ENCODE measurements at places on chromosomes 7 and 10.

DNA sequence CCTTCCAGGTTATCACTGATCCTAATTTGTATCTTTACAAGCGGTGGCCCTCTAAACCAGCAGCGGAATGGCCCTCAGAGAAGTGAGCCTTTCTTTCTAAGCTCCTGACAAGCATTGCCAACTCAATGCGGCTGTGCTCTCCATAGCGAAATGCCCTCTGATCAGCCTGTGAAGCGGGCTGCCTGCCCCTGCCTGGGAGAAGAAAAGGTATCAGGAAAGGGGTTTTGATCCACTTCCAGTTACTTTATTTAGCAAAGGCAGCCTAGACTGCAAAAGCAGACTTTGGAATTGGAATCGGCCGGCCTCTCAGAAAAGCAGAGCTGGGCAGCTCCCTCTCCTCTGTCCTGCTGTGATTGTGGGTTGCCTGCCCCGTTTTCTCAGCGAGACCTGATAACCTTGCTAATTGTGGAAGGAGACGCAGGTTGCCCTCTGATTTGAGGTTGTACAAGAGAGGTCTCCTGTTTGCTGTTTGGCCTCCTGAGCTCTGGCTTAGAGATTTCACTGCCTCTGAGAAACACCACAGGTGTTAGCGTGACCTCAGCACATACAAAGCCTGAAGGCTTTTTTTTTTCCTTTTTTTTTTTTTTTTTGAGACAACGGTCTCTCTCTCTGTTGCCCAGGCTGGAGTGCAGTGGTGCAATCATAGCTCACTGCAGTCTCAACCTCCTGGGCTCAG lies 53.9 kb upstream of the SH2B2 start:
- DNase-seq: no peak

DNA sequence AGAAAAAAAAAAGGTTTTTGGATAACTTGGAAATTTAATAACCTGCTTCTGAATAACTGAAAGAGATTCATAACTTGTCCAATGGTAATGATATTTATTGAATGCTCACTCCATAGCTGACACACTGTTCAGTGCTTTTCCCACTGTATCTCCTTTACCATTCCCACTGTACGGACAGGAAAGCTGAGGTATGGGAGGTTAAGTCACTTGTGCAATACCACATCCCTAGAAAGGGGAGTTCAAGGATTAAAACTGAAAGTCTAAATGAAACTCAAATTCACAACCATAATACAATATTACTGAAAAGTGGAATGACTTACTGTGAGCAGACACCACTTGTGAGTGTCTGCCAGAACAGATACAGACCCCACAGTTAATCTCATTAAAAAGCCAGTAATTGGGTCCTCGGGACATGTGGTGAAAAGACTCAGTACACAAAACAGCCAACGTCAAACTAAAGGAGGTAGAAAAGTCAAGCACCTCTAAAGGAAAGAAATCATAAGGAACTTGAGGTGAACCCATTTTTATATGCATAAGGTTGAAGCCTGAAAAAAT lies 13.8 kb upstream of the RHOBTB1 start:
- DNase-seq: no peak

- no peak for DNase-seq
Measured at GRCh38 chr7:23955600-23956149, 245.7 kb downstream of the STK31 start.

DNA sequence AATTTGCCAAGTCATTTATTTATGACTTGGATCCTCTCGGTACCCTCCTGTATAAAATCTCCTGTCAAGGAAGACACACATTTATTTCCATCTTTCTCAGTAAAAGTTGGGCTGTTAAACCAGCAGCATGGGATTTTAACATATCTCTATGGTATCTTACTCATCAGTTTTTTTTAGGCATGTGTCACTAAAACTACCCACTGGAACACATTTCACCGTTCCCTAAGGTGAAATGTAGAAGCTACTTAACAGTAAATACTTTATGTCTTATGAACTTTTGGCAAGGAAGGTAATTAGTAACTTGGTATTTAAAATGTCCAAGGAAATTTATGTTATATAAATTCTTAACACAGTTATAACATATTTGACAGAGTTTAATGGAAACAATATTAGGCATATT lies 152.5 kb upstream of the HDAC9 start:
- DNase-seq: no peak

DNA sequence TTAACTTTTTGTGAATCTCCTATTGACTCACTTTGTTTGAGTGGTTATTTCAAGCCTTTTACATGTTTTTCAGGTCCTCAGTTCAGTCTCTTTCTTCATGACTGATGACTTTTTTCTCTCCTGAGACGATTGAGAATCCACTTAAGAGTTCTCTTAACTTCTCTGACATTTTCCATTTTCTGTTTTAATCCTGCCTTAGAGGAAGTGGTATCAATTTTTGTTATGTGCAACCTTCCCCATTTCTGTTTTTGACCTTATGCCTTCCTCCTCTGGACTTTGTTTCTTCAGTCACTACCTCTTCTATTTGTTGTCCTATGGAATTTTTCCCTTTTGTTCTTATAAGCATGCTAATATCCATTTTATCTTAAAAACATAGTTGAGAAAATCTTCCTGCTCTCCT lies 2.4 kb downstream of the PSMC2 start:
- no peak for DNase-seq

DNA sequence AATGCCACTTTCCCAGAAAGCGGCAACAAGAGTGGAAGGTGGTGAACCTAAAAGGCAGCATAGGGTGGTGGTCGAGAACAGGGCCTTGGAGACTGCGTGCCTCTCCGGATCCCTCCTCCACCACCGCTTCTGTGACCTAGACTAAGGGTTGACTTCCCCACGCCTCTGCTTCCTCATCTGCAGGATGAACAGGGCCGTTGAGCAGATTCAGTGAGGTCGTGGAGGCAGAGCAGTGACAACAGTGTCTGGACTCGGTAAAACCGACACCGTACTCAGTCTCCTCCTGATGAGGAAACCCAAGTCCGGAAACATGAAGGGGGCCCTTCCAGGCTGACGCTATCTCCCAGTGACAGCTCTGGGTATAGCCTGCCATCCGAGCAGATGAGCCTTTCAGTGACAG lies 162.6 kb downstream of the CELF2 start:
- no peak for DNase-seq
